ENCODE measurements at places on chromosomes 1 and 21. TPM values are rescaled to one million over a fixed set of nuclear protein-coding genes. Genes with fewer than 3 reads are reported as not detected.
A peak's percentile ranks its signal among the peaks of the same experiment; 100 is the strongest.

DNA sequence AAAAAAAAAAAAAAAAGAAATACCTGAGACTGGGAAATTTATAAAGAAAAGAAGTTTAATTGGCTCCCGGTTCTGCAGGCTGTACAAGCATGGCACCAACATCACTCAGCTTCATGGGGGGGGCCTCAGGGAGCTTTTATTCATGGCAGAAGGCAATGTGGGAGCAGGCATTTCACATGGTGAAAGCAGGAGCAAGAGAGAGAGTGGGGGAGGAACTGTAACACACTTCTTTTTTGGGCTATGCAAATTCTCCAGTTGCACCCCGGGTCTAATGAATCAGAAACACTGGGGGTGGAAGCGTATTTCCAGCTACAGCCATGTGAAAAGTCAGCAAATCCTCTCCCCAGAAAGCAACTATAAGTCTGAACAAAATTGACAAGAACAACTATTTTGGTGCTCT lies 11.8 kb upstream of the SOD1 start:
- no peaks in the 10 kb centered on the region for H3K36me3 ChIP-seq
- no peak overlapping the region for H3K27ac ChIP-seq
- peaks cover 4% of the 10 kb centered on the region for H3K4me1 ChIP-seq
- no peaks in the 10 kb centered on the region for H3K27me3 ChIP-seq
- no peak for DNase-seq

- no peak for DNase-seq
- H3K27me3 ChIP-seq, result no peaks in the 10 kb centered on the region
- H3K36me3 ChIP-seq, result no peaks in the 10 kb centered on the region
Measured at GRCh38 chr1:36751525-36751924, 268.8 kb upstream of the CSF3R start.

The ZNF683 gene
- not detected for total RNA-seq

The MAP3K7CL gene
- total RNA-seq, result not detected

GRCh38 chr1:243796016-243796415 lies 54.0 kb downstream of the AKT3 start:
- peaks cover 11% of the 10 kb centered on the region for H3K36me3 ChIP-seq
- no peak for DNase-seq
- peaks cover 21% of the 10 kb centered on the region for H3K4me1 ChIP-seq
- H3K27me3 ChIP-seq, result no peaks in the 10 kb centered on the region
- no peak overlapping the region for H3K27ac ChIP-seq

DNA sequence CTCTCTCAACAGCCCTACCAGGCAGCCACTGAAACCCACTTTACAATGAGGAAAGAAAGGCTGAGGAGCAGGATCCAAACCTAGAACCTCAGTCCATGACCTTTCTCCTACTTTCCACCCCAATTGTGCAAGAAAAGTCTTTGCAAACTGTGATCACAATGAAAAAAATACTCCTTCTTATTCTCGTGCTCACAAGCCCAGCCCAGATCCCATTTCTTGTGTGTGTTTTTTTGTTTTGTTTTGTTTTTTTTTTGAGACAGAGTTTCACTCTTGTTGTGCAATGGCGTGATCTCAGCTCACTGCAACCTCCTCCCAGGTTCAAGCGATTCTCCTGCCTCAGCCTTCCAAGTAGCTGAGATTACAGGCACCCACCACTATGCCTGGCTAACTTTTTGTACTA lies 97.7 kb downstream of the CRYAA start:
- H3K27me3 ChIP-seq, result no peaks in the 10 kb centered on the region
- H3K27ac ChIP-seq, result peak overlapping the region; percentile 5
- no peaks in the 10 kb centered on the region for H3K36me3 ChIP-seq
- H3K4me3 ChIP-seq, result no peak overlapping the region
- H3K4me1 ChIP-seq, result peaks cover 9% of the 10 kb centered on the region

- no peaks in the 10 kb centered on the region for H3K4me1 ChIP-seq
- H3K27ac ChIP-seq, result no peak within 1 kb of the TSS
- peaks cover 10% of the 10 kb centered on the region for H3K36me3 ChIP-seq
- DNase-seq, result peak; percentile 86
Measured at GRCh38 chr1:53739109-53739681, at the start of gene GLIS1. GLIS1 (minus strand) TSS chr1:53739164; CDS start chr1:53738064, 1,100 bp downstream.

GRCh38 chr1:223515926-223516325 lies 122.7 kb downstream of the CCDC185 start:
- no peak overlapping the region for H3K4me3 ChIP-seq
- no peak for DNase-seq
- no peak overlapping the region for H3K27ac ChIP-seq
- no peaks in the 10 kb centered on the region for H3K4me1 ChIP-seq

GRCh38 chr1:197304638-197305200 lies 36.7 kb downstream of the CRB1 start:
- DNase-seq, result no peak
- no peak overlapping the region for H3K27ac ChIP-seq
- H3K4me1 ChIP-seq, result peaks cover 4% of the 10 kb centered on the region
- H3K4me3 ChIP-seq, result no peak overlapping the region

The GJA8 gene
- not detected for total RNA-seq

The RCSD1 gene
- 3.0 TPM for total RNA-seq

GRCh38 chr1:35557118-35557610 lies at the start of gene KIAA0319L:
KIAA0319L (minus strand) TSS chr1:35557403; CDS start chr1:35554491, 2,912 bp downstream.
- H3K4me1 ChIP-seq, result peaks cover 45% of the 10 kb centered on the region
- H3K36me3 ChIP-seq, result no peaks in the 10 kb centered on the region
- no peaks in the 10 kb centered on the region for H3K27me3 ChIP-seq
- DNase-seq, result peak; percentile 78

DNA sequence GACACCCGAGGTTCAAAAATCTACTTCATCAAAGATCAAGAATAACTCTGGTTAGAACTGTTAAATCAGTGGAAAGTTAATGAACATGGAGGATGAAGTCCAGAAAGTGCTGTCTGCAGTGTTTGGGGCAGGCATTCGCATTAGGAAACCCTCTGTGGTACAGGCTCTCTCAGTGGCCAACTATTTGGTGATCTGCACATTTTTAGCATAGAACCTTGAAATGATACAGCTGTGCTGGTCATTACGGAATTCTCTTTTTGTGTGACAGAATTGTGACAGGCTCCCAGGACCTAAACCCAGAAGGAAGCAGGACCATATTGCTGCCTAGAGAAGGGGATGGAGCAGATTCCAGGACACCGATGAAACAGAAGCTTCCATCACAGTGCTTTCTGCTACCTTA lies 89.0 kb downstream of the SLC45A1 start:
- H3K4me3 ChIP-seq, result no peak overlapping the region
- H3K4me1 ChIP-seq, result peaks cover 47% of the 10 kb centered on the region
- H3K27me3 ChIP-seq, result no peaks in the 10 kb centered on the region
- DNase-seq, result no peak

- H3K27me3 ChIP-seq, result no peaks in the 10 kb centered on the region
- H3K4me3 ChIP-seq, result no peak overlapping the region
- no peak overlapping the region for H3K27ac ChIP-seq
- H3K36me3 ChIP-seq, result peaks cover 15% of the 10 kb centered on the region
- no peak for DNase-seq
Measured at GRCh38 chr1:151266821-151267220, 12.3 kb downstream of the PSMD4 start.

The SERTAD4 gene
- total RNA-seq, result 1.5 TPM

The KRTAP7-1 gene
- total RNA-seq, result not detected

The ANXA9 gene
- not detected for total RNA-seq

DNA sequence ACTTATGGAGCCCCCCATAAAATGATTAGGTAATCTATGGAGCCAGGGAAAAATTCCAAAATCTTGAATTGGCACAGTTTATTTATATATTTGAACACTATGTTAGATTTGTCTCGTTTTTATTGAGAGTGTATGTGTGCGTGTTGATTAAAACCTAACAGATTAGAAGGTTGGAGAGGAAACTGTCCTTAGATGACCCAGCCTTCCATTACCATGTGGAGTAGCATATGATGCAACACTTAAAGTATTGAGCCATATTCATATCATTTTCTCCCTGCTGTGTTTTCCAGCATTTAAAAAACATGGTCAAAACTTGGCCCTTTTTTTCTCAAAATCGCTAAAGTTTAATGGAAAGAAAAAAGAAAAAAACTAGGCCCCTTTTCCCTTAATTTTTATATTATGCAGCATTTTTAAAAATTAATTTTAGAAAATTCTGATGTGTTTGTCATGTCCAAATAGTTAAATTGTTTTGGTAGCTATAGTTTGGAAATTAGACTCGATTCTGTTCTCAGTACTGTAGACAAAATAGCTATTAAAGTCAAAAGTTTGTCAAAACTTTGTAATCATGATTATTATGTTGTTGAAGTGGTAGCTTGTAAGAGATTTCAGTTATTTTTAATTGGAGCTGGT lies 2.3 kb downstream of the LRRC8D start:
- peak overlapping the region; percentile 94 for H3K4me3 ChIP-seq
- no peak for DNase-seq
- H3K27ac ChIP-seq, result no peak overlapping the region
- H3K4me1 ChIP-seq, result peaks cover 48% of the 10 kb centered on the region
- peaks cover 22% of the 10 kb centered on the region for H3K36me3 ChIP-seq

The GOLT1A gene
- not detected for total RNA-seq

GRCh38 chr1:50812346-50812745 lies 147.7 kb downstream of the FAF1 start:
- no peak overlapping the region for H3K27ac ChIP-seq
- no peaks in the 10 kb centered on the region for H3K4me1 ChIP-seq
- no peak overlapping the region for H3K4me3 ChIP-seq
- peaks cover 14% of the 10 kb centered on the region for H3K36me3 ChIP-seq
- no peak for DNase-seq

The ACTN2 gene
- total RNA-seq, result 0.91 TPM

DNA sequence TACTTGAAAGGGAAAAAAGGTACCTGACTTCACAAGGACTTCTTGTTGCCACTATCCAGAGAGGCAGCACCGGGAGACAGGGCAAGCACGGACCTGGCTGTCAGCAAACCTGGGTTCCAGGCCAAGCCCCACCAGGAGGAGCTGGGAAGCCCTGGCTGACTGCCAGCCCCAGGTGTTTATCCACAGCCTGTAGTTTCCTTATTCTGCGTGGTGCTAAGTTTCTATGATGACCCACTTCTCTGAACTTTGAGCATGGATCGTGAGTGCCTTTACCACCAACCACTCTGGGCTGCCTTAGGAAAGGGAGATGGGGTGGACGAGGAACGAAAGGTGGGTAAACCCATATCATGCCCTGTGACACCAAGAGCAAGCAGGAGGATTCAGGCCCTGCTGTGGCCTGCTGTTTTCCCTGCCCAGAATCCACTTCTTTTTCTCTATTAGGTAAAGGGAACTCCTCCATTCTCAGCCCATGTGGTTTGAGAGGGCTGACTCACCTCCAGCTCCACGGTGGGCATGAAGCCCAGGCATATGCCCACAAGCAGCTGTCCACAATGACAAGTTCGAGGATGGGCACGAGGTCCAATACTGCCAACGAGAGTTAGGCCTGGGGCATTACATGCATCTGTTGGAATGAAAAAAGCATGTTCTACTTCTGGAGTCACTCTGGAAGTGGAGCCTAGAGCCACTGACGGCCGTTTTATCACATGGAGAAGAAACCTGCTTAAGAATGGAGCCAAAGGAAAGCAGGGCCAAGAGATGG lies 20.3 kb downstream of the TSPAN2 start:
- H3K36me3 ChIP-seq, result no peaks in the 10 kb centered on the region
- H3K4me1 ChIP-seq, result no peaks in the 10 kb centered on the region
- DNase-seq, result no peak
- H3K4me3 ChIP-seq, result no peak overlapping the region
- no peaks in the 10 kb centered on the region for H3K27me3 ChIP-seq

GRCh38 chr1:4736254-4736653 lies 81.8 kb downstream of the AJAP1 start:
- no peaks in the 10 kb centered on the region for H3K27me3 ChIP-seq
- H3K27ac ChIP-seq, result peak overlapping the region; percentile 43
- H3K36me3 ChIP-seq, result no peaks in the 10 kb centered on the region
- no peak overlapping the region for H3K4me3 ChIP-seq
- DNase-seq, result no peak

The CDC42 gene
- 192 TPM for total RNA-seq

DNA sequence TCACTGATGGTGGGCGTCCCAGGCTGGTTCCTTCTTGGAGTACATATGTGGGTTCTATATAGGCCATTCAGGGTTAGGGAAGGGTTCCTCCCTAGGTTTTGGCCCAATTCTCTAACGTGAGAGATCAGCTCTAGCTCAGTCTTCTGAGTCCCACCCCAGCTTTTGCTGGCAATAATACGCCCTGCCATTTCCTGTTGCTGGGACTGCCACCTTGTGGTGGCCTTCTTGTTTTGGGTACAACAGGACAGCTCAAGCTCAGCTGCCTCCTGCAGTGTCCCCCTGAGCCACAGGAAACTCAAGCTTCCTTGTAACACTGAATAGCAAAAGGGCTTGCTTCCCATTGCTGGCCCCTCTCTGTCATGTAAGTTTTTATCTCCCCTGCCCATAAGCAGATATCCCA lies 77.8 kb downstream of the BACH1 start:
- H3K27ac ChIP-seq, result peak overlapping the region; percentile 27
- no peaks in the 10 kb centered on the region for H3K4me1 ChIP-seq
- DNase-seq, result peak; percentile 8
- peaks cover 14% of the 10 kb centered on the region for H3K36me3 ChIP-seq
- no peak overlapping the region for H3K4me3 ChIP-seq

The MIXL1 gene
- total RNA-seq, result 0.41 TPM

The C1QB gene
- total RNA-seq, result not detected

The LDLRAD1 gene
- not detected for total RNA-seq

The GJB3 gene
- not detected for total RNA-seq

DNA sequence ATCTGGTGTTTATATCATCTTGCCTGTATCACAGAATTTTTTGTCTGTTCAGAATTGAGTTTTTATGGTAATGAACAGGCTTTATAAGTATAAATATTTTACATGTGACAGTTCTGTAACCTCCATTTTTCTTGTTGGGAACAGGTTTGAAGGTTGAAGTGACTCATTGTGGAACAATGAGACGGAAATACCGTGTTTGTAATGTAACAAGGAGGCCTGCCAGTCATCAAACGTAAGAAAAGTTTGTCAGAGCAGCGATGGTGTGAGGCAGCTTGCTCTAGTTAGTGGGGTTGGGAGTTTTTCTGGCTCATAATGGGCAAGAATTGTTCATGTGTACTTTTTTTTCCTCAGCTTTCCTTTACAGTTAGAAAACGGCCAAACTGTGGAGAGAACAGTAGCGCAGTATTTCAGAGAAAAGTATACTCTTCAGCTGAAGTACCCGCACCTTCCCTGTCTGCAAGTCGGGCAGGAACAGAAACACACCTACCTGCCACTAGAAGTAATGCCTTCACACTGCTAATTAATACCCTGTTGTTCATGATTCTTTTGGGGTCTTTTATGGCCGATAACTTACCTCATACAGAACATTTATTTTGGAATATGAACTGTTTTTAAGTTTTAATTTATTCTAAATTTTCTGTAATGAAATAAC lies 75.2 kb upstream of the TEKT2 start:
- no peak for DNase-seq
- H3K27me3 ChIP-seq, result no peaks in the 10 kb centered on the region
- no peaks in the 10 kb centered on the region for H3K4me1 ChIP-seq
- H3K4me3 ChIP-seq, result no peak overlapping the region

DNA sequence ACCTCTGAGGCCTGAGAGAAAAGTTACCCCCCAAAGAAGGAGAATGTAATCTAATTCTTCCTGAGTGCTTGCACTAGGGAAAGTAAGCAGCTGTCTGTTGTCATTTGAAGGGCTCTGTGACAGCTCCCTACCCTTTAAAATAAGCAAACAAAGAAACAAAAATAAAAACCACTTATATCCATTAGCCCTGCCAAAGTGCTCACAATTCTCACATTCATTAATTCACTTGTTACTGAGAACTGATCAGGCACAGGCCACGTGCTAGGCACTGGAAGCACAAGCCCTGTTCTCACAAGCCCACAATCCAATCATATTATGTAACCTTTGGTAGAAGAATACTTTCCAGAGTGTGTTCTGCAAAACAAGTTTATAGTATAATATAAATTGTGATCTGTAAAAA lies 199.4 kb downstream of the ZC3H11B start:
- no peak overlapping the region for H3K27ac ChIP-seq
- peaks cover 7% of the 10 kb centered on the region for H3K4me1 ChIP-seq
- DNase-seq, result no peak

- no peaks in the 10 kb centered on the region for H3K27me3 ChIP-seq
- no peak for DNase-seq
- no peak overlapping the region for H3K4me3 ChIP-seq
- peak overlapping the region; percentile 30 for H3K27ac ChIP-seq
- peaks cover under 1% of the 10 kb centered on the region for H3K36me3 ChIP-seq
Measured at GRCh38 chr1:100458661-100459357, 79.1 kb upstream of the GPR88 start.

The IFI44L gene
- 0.05 TPM for total RNA-seq
